ENCODE measurements at places on chromosomes 11 and 22.
A peak's percentile ranks its signal among the peaks of the same experiment; 100 is the strongest.

DNA sequence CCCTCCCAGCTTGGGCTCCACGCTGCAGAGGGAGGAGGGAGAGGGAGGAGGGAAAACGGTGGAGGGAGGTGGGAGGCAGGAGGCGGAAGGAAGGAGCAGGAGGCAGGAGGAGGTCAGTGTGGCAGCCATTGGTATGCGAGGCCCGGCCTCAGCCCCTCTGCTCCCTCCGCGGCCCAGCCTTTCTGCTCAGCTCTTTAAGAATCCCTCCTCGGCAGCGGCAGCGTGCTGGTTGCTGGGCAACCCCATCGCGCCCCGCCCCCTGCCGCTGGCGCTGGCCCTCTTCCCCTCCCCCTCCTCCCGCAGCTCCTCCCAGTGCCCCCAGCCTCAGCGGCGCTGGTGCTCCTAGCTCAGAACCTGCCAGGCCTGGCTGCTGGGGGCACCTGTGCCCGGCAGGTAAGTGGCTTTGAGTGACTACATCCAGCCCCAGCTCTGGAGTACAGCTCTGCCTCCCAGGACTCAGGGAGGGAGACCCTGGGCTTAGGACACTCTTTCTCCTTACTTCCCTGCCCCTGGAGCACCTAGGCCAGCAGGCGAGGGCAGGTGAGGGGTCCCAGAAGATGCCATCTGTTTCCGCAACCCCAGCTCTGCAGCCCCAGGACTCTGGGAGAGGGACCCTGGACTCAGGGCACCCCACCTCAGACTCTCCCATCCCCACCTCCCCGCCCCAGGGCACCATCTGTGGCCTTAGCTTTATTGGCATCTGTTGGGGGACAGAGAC, 7.2 kb upstream of the FLRT1 start:
- DNase-seq, result no peak

GRCh38 chr11:64448599-64449380, 89.8 kb downstream of the RPS6KA4 start:
- DNase-seq, result peak; percentile 21

DNA sequence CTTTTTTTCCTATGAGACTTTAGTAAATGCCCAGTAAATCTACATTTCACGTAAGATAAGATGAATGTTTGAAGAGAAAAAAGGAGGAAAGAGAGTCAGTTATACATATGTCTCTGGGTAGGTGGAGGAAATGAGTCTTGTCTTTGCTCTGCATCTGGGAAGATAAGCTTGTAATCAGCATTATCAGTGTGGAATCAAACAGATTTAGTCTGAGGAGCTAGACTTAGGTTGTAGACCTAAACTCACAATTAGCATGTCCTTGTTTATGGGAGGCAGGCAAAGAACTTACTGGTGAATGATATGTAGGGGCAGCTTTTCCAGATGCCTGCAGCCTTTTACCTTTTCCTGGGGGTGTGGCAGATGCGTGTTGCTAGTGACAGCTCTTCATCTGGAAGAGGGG, 962.3 kb downstream of the TBC1D22A start:
- no peak for DNase-seq

- no peak for DNase-seq
Observed at GRCh38 chr11:76640501-76640900, 30.0 kb downstream of the LRRC32 start.

- DNase-seq, result no peak
Observed at GRCh38 chr22:27684901-27685300, 116.7 kb downstream of the MN1 start.

- no peak for DNase-seq
Observed at GRCh38 chr22:41561788-41562187, 978 bp downstream of the CSDC2 start.
